ENCODE measurements at places on chromosomes 16 and 17.

DNA sequence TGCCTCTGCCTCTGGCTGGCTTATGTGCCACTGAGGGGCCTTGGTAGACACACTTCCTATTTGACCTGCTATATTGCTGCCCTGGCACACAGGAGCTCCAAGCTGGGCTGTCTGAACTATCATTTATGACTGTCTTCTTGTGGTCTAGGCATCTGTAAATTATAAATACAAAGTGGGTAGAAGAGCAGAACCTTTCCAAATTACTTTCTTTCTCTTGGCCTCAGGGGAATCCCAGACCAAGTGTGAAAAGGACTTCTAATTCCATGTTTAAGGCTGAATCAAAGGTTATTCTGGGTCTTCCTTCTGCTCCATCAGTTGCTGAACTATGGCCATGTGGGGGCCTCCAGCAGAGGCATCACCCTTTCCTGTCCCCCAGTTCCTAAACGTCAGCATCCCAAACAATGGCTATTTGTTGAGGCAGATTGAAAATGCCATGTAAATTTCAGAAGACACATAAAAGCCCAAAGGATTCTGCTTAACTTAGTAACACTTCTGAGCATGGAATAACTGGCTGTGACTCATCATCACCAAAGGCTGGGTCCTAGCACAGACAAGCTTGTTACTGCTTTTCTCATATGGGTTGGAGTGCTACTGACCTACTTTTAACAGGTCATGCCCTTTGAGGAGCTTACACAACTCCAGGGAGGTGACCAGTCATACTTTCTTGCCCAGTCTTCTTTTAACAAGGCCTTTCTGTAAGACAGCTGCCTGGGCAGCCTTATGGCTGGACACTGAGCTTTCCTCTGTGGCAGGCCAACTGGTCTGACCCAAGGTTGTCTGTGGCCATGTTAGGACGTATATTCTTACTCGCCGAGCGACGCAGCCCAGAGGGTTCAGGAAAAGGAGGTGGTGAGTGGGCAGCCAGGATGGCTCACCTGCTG, 154.8 kb downstream of the VPS53 start:
- peak; percentile 42 for DNase-seq

DNA sequence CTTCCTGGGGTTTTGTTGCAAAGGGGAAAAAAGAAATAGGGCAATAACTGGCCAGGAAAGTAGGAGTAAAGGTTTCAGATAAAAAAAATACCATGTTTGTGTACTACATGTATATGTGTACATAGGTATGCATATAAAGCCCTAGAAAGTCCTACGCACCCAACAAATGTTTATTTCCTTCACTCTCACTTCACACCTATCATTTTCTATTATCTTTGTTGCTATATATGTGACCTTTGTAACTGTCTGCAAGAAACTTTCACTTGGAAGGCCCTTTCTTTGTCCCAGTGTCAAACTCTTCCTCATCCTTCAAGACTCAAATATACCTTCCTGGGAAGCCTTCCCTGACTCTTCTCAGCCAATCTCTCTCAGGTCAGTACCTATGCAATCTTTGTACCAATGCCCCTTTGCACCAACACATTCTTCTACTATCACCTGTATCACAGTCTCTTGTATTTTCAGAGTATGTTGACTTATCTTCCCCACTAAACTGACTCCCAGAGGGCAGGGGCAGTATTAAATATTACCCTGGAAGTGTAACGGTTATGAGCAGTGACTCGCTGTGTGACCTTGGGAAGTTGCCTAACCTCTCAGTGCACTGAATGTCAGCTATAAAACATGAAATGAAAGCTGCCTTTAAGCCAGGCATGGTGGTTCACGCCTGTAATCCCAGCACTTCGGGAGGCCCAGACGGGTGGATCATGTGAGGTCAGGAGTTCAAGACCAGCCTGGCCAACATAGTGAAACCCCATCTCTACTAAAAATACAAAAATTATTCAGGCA, 6.5 kb downstream of the XPO6 start:
- DNase-seq = no peak

GRCh38 chr17:79018370-79018695, 5.6 kb upstream of the C1QTNF1 start:
- DNase-seq = no peak

- DNase-seq = no peak
These were observed 21.0 kb upstream of the TNS4 start for GRCh38 chr17:40522250-40522960.

DNA sequence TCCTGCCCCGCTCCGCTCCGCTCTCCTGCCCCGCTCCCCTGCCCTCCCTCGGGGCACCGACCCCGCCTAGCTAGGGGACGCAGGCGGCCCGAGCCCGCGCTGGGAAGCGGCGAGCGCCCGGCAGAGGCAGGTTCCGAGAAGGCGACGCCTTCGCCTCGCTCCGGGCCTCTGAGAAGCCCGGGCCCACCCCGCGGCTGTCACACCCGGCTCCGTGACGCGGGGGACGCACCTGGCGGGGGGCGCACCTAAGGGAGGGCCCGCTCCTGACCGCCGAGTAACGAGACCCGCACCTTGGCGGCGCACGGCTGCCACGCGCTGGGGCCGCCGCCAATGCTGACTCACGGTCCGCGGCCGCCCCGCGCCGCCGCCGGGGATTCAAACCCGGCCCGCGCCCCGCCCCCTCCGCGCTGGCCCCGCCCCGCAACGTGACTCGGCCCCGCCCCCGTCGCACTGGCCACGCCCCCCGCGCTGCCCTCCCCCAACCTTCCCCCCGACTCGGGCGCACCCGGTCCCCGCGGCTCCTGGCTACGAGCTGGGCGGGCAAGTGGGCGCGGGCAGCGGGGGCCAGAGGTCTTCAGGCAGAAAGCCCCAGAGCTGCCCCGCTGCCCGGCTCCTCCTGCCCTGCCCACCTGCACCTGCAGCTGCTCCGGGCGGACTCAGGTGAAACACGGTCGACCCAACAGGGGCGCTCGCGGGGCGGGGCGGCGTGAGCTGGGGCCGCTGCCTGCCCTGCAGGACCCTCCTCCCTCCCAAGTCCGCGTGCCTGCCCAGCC, 27.8 kb downstream of the GNPTG start:
- DNase-seq = peak; percentile 20

GRCh38 chr17:17506893-17507464, 10.8 kb upstream of the RASD1 start:
- no peak for DNase-seq

DNA sequence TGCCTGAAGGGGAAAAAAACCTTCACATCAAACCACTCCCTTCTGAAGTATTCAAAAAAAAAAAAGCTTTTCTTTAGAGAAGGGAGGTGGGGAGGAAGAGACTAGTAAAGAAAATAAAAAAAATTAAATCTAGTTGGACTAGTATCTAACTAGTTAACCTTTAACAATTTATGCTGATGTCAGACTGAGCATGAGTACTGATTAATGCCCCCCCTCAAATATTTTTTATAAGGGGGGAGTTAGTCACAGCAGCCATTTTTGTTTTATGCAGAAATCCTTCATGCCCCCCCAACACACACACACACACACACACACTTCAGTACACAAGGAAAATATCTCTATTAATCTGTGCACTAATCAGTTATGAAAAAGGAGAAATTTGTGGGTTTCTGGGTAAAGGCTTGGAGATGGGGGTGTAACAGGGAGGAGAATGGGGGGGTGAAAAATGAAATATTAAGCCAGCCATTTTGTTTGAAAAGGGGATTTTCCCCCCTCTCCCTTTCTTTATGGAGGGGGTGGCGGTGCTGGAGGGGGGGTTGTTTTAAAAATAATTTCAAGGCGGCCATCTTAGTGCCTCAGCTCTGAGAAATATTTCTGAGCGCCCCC, 4.7 kb upstream of the CHD3 start:
- DNase-seq = peak; percentile 33

- no peak for DNase-seq
These were observed 166.2 kb upstream of the RPL38 start for GRCh38 chr17:74037320-74037719.

DNA sequence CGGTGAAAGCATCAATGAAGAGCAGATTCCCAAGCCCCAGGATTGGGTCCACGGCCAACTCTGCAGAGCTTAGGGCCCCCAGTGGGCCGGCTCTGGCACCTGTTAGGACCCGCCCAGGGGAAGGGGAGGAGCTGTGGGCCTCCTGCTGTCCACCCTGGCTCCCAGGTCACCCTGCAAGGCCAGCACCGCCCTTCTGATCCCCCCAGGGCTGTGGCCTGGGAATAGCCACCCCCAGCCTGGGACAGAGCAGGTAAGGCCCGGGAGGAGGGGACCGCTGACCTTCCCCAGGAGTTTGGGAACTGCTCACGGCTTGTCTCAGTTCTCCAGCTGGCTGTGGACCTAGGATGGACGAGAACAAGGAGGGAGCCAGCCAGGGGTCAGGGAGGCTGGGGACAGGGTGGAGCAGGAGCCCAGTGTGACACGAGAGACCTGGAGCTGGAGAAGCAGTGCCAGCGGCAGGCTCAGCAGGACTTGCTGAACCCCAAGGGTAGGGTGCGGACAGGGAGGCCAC, 39.3 kb upstream of the SLC38A10 start:
- no peak for DNase-seq

DNA sequence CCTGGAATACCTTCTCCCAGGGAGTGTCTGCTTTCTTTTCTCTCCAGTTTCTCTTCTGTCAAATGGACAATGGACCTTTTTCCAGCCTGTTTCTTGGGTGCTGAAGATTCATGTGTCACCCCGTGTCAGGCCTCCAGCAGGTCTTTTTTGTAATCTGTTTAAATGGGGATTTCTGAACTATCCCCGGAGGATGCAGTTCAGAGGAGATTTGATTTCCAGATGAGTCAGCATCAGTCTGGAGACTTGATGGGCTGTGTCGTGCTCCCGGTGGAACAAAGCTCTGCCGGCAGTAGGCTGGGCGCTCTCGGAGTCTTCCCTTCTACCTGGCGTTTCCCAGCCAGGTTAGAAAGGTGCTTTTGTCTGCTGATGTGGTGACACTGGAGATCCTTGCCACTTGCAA, 440.6 kb downstream of the HS3ST3B1 start:
- DNase-seq = no peak

GRCh38 chr16:82636485-82636884, 9.7 kb downstream of the CDH13 start:
- no peak for DNase-seq

- no peak for DNase-seq
These were observed 2.3 kb downstream of the DNASE1 start for GRCh38 chr16:3656491-3657468.

GRCh38 chr17:32688221-32688620, 188.7 kb downstream of the MYO1D start:
- no peak for DNase-seq

- no peak for DNase-seq
These were observed 5.4 kb upstream of the CYTH1 start for GRCh38 chr17:78787444-78787843.

GRCh38 chr16:5024632-5025031, 9.1 kb downstream of the NAGPA start:
- DNase-seq = no peak

GRCh38 chr16:10314811-10315210, 71.0 kb upstream of the ATF7IP2 start:
- no peak for DNase-seq

DNA sequence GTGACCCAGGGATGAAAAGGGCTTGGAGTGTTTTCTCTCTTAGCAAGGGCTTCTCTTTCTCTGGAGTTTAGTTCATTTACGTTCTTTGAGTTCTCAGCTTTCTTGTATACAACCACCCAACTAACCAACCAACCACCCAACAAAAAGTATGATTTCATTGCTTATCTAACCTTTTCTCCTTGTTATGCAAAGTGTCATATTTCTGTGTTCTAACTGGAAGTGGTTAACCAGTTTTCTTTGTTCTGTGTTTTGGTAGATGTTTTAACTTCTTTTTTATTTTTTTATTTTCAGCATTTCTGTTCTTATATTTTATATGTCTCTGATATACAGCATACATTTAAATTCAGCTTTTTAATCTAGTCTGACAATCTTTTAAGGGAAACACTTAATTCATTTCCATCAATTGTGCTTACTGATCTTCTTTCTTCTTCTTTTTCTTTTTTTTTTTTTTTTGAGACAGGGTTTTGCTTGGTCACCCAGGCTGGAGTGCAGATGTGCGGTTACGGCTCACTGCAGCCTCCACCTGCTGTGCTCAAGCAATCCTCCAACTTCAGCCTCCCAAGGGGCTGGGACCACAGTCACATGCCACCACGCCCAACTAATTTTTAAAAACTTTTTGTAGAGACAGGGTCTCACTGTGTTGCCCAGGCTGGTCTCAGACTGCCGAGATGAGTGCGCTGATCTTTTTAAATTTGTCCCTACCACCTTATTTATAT, 29.6 kb downstream of the NLK start:
- DNase-seq = no peak

DNA sequence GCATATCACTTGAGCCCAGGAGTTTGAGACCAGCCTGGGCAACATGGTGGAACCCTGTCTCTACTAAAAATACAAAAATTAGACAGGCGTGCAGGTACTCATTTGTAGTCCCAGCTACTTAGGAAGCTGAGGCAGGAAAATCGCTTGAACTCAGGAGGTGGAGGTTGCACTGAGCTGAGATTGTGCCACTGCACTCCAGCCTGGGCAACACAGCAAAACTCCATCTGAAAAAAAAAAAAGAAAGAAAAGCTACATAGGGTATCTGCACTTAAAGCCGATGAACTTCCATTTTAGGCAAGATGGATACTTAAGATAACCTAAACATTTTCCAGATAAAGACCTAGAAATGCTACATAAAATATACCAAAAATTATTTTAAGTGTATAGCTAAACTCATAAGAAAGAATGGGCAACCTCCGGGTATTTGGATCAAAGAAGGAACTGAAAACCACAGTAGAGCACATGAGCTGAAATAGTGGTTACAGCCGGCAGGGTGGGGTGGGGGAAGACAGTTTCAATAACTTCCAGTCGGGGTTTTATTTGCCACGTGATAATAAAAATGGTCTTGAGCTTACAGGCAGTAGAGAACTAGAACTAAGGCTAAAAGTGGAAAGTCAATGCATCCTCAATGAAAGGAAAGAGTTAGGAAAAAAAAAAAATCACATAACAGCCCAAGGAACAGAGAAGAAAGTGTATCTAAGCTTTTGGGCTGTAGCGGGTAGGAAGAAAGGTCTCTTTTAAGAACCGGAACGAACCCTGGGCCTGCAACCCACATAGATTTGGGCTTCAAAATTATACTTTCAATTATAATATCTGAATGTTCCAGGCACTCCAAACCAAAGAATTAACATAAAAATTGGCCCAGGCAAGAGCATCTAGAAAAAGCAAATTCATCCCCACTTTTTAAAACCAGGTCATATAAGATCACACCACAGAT, 53.1 kb downstream of the CFDP1 start:
- DNase-seq = no peak

GRCh38 chr16:10387188-10387617, 1.3 kb downstream of the ATF7IP2 start:
- DNase-seq = no peak

GRCh38 chr17:40486522-40487370, 14.7 kb downstream of the TNS4 start:
- peak; percentile 87 for DNase-seq
